ENCODE measurements at places on chromosomes 5 and 9.

DNA sequence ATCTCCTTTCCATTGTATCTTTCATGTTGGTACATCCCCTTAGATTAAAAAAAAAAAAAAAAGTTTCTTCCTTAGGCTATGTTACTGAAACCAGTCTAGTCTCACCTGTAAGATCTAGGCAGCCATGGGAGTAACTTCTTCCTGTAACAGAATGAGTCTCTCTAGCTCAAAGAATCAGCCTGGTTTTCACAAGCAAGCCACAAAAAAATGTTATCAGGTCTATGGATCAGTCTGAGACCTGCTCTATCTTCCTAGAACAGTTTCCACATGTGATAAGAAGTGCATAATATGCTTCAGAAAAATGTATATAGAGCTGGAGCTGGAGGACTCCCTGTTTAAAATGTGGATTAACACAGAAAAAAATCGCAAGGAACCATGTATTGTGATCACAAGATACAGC lies 53.8 kb downstream of the ARRDC3 start:
- DNase-seq = no peak

- no peak for DNase-seq
Measured at GRCh38 chr5:87007737-87008136, 259.9 kb upstream of the RASA1 start.

GRCh38 chr5:157476702-157477408 lies 16.8 kb downstream of the NIPAL4 start:
- peak; percentile 74 for DNase-seq

- DNase-seq = no peak
Measured at GRCh38 chr5:3384531-3384930, 211.1 kb upstream of the IRX1 start.

GRCh38 chr5:117701062-117701461 lies 1126.4 kb upstream of the SEMA6A start:
- no peak for DNase-seq

DNA sequence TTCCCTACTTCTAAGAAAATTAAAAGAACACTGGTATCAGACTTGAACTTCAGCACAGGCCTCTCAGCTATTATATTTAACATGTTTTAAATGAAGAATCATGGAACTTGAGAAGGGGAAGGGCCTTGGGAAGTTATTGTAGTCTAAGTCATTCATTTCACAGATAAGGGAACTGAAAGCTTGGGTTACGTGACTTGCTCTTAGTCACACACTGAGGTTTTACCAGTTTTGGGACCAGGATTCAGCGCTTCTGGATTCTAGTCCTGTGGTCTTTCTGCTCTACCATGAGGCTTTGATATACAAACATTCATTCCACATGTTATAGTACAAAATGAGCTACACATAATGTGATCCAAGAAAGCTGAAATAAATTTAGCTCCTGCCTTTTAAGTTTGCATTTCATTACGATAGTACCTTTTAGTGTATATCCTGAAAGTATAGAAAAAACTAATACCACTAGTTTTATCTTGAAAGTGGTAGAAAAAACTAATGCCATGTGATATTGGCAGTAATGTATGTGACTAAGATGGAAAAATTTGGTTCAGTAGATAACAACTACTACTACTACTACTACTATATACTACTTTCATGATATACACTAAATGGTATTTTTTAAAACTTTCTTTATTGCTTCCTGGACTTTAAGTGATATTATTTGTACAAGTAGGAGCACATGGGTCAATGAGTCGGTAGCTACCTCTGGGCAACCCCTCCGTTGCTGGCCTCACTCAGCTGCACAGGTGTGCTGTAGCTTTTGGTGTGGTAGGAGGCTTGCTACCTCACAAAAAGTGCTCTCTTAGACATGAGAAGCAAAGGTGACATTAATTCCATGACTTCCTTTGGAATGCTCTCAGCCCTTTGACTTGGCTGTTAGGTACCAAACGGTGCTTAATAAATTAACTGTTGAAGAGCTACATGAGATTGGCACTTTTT lies 40.7 kb downstream of the F2RL2 start:
- DNase-seq = no peak

DNA sequence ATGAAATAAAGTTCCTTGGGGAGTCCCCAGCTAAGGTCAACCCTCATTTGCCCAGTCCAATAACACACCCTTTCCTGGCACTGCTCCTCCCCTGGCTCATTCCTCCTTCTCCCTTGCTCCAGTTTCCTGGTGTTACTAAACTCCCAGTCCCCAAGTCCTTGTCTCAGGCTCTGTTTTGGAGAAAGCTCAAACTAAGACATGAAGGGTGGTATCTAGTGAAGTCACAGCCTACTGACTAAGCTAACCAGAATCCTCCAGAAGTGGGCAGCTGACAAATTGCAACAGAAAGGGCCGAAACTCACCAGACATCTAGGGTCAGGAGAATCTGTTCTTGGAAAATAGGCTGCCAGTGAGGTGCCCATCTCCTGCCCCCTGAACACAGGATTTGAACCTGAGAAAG lies 118.7 kb upstream of the NEK6 start:
- peak; percentile 84 for DNase-seq

DNA sequence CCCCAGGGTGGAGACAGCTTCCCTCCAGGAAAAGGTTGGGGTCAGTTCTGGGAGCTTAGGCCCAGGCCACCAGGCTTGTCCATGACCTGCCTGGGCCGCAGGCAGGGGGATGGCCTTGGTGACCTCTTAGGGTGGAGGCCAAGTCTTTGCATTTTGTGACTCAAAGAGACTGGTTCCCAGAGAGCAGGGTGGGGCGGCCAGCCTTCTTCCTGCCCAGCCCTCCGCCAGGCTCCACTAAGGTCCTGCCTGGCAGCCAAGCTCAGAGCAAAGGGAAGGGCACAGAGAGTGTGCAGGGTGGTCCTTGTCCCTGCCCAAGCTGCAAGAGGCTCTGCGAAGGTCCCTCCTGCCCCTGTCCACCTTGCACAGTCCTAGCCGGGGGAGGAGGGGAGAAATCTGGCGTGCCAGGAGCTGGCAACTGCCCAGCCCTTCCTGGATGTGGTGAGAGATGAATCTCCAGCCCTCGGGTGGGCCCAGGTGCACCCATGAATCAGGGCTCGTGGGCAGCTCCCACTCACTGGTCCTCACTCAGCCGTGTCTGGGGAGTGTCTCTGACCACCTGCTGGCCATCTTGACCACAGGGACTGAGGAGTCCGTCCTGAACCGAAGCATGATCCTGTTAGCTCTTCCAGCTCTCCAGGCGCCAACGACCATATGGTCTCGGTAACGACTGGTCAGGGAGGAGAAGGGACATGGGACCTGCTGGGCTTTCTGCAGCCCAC lies 2.3 kb upstream of the PTGDS start:
- DNase-seq = no peak

- DNase-seq = no peak
Measured at GRCh38 chr5:93584596-93585040, 1.6 kb downstream of the NR2F1 start.

DNA sequence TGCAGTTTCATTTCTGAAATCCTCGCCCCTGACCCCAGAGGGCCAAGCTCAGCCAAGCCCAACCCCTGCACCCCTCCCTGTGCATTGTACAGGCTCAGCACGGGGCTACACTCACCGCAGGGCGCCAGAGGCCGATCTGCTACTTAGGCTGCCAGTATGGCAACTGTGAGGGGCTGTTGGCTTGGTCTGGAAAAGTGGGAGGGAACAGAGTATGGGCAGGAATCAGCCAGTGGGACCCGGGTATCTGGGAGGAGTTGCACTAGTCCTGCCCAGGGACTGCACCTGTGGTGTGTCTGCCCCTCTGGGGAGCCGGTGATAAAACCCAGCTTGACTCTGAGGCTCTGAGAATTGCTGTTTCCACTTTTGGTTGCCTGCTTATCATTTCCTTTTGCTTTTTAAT lies 167.4 kb upstream of the KIF2A start:
- DNase-seq = no peak

GRCh38 chr5:159781626-159782157 lies 134.6 kb upstream of the ADRA1B start:
- no peak for DNase-seq

DNA sequence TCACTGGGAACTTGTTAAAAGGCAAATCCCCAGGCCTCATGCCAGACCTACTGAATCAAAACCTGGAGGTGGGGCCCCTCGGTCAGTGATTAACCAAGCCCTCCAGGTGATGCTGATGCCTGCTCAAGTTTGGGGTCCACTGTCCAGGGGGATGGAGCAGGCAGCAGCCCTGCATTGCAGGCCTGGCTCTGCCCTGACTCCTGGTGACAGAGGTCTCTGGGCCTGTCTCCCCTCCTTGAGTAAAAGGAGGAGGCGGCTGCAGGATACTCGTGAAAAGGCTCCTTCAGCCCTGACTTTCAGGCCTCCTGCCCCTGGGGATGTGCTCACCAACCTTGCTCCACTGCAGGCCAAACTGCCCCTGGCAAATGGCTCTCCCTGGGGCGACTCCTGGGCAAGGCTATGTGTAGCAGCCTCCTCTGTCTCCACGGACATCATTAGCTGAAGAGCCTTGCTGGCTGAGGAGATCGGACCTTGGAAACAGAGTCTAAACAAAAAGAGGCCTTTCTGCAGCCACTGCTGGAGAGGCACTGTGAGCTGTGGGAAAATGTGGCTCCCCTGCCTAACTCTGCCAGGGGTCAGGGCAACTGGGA lies 134.8 kb upstream of the ALDH1B1 start:
- no peak for DNase-seq

DNA sequence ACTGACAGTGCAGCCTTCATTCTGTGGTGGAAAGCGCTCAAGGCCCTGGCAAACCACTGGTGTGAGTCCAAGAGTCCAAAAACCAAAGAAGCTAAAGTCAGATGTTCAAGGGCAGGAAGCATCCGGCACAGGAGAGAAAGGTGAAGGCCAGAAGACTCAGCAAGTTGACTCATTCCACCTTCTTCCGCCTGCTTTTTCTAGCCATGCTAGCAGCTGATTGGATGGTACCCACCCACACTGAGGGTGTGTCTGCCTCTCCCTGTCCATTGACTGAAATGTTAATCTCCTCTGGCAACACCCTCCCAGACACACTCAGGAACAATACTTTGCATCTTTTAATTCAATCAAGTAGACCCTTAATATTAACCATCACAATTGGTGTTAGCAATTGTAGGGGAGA lies 296.1 kb downstream of the NDUFS4 start:
- DNase-seq = no peak

- DNase-seq = no peak
Measured at GRCh38 chr9:90965226-90966030, 163.8 kb downstream of the SYK start.

DNA sequence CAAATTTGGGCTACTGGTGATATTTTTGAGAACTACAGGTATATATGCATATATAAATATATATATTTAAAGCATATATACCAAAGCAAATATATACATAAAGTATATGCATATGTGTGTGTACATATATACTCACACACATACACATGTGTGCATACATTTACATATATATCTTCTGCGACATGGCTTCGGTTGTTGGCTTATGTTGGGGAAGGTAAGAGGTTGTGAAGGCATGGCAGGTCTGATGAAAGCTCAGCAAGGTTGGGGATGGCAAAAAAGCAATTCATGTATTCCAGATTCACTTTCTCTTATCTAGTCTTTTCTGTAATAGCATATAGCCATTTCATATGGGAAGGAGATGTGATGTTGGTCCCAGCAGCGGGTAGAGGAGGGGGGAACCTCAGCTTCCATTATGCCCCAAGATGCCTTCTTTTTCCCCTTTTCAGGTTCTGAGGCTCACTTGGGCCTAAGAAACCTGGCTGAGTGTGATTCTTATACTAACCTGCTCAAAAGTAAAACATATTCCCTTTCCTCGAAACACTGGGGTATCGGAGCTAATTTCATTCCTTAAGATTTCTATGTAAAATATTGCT lies 201.7 kb downstream of the MEF2C start:
- DNase-seq = no peak

DNA sequence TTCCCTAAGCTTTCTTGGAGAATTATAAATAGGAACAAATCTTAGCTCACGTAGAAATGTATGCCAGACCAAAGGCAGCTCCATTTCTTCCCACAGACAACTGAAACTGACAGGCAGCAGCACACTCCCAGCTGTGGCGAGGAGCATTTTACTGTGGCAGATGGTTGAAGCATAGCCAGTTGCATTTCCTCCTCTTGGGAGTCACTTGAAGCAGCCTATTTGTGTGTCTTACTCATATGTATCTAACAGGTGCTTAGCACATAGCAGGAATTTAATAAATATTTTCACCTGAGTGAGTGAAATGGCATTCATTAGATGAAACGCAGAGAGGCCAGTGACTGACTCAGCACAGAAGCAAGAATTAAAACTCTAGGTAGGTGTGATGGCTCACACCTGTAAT lies 12.3 kb upstream of the MTMR12 start:
- DNase-seq = peak; percentile 60

GRCh38 chr9:93674580-93675335 lies 98.4 kb downstream of the PHF2 start:
- DNase-seq = no peak

GRCh38 chr5:68041293-68041692 lies 174.3 kb upstream of the PIK3R1 start:
- DNase-seq = no peak

DNA sequence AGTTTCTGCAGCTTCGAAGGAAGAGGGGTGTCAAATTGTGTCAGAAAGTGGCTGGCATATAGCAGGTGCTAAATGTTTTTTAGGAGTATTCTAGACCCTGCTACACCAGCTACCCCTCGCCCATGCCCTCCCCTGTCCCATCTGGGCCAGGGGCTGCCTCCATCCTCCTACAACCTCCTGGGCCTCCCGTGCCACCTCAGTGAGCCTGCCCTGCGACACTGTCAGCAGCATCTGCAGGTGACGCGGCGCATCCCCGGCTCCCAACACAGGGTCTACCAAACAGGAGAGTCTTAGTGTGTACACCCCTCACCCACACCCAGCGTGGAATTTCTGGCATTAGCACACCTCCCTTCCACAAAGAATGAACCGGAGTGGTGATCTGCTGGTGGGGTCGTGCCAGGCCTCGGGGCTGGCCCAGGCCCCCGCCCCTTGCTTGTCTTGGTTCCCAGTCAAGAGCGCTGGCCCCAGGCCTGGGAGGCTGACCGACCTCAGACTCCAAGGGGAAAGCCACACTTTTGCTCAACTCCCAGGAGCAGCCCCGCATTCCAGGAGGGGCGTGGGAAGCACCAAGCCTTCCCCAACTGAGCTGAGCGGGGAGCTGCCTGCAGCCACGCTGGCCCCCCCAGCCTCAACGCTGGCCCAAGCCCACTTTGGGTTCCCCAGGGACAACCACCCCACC lies 55.2 kb downstream of the NEURL1B start:
- peak; percentile 25 for DNase-seq

- DNase-seq = no peak
Measured at GRCh38 chr5:44619875-44620610, 188.7 kb upstream of the MRPS30 start.

- no peak for DNase-seq
Measured at GRCh38 chr5:94705427-94705826, 87.0 kb downstream of the SLF1 start.

- DNase-seq = no peak
Measured at GRCh38 chr5:101677961-101678360, 618.1 kb downstream of the SLCO4C1 start.

DNA sequence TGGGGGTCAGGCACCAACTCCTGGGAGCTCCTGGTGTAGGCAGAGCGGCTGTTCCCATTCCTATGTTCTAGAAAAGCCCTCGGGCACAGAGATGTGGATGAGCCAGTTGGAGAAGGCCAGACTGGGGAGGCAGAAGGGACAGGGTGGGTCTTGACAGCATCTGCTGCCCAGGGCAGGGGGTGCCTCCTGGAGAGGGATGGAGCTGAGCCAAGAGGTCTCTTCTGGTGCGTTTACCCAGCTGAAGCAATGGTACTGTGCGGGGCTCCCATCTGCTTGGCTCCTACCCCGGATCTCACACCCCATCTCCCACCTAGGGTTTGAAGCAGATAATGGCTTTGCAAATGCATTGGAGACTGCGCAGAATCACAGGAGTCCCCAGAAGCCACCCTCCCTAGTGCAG lies 41.3 kb downstream of the SHB start:
- no peak for DNase-seq

GRCh38 chr9:124628741-124629140 lies 121.5 kb upstream of the NR5A1 start:
- DNase-seq = no peak
